ENCODE measurements at places on chromosomes 2 and 18. TPM values are rescaled to one million over a fixed set of nuclear protein-coding genes. Genes with fewer than 3 reads are reported as not detected.

- no peak for DNase-seq
Observed at GRCh38 chr2:236440110-236440881, 129.3 kb upstream of the ACKR3 start.

GRCh38 chr2:29066271-29066860 is 8.0 kb downstream of the PCARE start:
- DNase-seq: no peak

GRCh38 chr2:97988722-97989121 is 7.0 kb downstream of the TMEM131 start:
- DNase-seq: no peak

DNA sequence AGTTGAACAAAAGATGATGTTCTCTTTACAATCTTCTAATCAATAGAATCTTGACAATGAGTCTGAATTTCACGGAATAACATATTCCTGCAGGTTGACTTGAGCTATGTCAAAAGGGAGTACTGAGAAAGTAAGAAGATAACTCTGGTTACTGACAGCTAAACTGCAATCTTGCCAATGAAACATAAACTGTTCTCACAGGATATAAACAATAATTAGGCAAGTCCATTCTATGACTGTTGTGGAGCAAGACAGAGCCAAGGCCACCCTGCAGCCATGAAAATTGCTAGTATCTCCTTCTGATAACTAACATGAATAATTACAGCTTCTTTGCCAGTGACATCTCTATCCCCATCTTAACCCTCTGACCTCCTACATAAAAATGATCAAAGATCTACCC is 6.3 kb upstream of the RPRD1A start:
- no peak for DNase-seq

GRCh38 chr2:219120082-219120481 is 40.5 kb downstream of the NHEJ1 start:
- no peak for DNase-seq

DNA sequence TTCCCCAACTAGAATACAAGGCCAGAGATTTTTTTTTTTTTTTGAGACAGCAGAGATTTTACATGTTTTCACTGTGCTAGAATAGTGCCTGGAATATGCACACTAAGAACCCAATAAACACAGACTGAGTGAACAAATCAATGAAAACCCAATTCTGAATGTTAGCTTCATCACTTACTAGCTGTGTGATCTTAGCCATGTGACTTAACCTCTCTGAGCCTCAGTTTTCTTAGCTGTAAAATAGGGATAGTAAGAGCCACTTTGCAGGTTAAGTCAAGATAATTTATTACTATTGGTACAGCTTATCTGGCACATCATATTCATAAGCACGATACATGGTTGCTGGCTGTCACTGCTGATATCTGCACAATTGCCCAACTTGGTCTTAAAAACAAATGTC is 140.6 kb downstream of the EN1 start:
- no peak for DNase-seq

The LIMS3 gene
- polyA plus RNA-seq: 2.7 TPM

DNA sequence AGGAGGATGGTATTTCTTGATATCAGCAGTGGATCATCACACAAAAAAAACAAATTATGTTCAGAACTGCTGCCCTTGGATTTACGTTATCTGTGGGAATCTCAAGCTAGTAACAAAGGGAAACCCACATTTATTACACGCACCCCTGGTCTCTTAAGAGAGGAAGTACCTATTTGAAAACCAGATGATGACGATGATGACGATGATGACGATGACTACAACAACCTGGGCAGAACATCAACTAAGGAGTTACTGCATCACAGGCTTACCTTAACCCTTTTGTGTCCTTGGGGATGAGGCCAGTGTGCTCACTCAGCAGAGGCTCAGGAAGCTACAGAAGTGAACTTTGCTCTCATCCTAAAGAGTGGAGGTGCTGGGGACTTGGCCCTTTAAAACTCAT is 169.4 kb downstream of the FSHR start:
- DNase-seq: no peak

GRCh38 chr2:100800915-100801314 is 19.0 kb upstream of the NPAS2 start:
- no peak for DNase-seq

The CDKL4 gene
- not detected for polyA plus RNA-seq

- no peak for DNase-seq
Observed at GRCh38 chr2:7686016-7686385, 768.8 kb downstream of the RNF144A start.

The ICOS gene
- polyA plus RNA-seq: 0.04 TPM

DNA sequence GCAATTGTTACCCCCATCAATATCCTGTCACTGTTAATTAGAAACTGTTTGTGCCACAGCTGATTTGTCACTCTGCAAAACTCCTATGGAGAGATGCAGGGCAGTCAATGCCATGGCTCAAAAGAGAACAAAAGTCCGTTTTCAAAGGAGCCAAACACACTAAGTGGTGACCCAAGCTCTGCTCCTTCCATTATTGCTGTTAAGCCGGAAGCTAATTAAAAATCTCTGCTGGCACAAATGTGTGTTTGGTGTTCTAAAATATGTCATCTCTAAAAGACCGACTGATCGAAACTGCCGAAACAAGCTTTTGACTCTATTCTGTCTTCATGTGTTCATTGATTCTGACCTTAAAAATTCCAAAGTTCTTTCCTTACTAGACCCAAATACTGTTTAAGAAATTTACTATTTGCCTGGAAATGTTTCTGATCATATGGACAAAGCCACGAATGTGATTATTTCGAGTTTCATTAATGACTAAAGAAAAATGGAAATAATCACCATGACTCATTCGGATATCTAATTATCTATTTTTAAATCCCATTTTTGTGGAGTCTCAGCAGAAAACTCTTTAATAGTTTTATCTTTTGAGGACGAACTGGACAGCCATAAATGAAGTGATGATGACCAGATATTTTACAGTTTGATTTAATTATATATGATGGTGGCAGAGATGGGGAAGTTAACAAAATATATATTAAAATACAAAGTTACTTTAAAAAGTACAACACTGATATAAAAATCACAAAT is 287.6 kb downstream of the SOCS6 start:
- no peak for DNase-seq

- no peak for DNase-seq
Observed at GRCh38 chr2:111936881-111937280, 38.5 kb downstream of the MERTK start.

DNA sequence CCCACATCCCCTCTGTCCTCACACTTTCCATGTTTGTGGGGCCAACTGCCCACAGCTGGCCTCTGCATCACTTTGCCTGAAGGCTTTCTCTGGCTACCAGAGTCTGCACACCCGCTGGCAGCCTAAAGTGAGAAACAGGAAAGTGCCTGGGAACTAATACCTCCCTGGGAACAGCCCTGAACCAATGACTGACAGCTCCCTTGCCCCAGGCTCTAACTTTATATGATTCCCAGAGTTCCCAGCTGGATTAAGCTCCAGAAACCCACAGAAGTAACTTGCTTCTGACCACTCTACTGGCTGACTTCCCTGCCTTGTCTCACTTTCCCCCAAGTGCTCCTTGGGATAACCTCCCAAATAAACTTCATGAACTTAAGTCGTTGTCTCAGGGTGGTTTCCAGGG is 159.6 kb upstream of the LMAN1 start:
- no peak for DNase-seq

- no peak for DNase-seq
Observed at GRCh38 chr2:233280114-233280693, 27.4 kb upstream of the SAG start.

GRCh38 chr2:55408098-55408882 is 11.4 kb downstream of the CCDC88A start:
- DNase-seq: no peak

GRCh38 chr2:72037261-72037666 is 110.4 kb downstream of the CYP26B1 start:
- no peak for DNase-seq

DNA sequence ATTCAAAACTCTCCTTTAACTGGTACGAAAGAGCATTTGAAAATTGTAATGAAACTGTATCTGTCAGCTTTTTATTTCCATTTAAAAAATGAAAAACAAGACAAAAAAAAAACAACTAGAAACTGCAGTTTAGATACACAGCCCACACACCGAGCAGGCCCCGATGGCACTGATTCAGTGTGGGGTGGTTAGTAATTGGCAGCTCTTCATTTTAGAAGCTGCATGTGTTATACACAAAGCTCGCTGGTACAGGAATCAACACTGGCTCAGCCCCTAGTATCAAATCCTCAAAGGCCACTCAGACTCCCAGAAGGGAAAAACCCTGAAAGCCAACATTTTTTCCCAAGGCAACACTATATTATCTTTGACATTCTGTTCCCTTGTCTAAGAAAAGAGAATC is 30.5 kb upstream of the RMDN2 start:
- no peak for DNase-seq

DNA sequence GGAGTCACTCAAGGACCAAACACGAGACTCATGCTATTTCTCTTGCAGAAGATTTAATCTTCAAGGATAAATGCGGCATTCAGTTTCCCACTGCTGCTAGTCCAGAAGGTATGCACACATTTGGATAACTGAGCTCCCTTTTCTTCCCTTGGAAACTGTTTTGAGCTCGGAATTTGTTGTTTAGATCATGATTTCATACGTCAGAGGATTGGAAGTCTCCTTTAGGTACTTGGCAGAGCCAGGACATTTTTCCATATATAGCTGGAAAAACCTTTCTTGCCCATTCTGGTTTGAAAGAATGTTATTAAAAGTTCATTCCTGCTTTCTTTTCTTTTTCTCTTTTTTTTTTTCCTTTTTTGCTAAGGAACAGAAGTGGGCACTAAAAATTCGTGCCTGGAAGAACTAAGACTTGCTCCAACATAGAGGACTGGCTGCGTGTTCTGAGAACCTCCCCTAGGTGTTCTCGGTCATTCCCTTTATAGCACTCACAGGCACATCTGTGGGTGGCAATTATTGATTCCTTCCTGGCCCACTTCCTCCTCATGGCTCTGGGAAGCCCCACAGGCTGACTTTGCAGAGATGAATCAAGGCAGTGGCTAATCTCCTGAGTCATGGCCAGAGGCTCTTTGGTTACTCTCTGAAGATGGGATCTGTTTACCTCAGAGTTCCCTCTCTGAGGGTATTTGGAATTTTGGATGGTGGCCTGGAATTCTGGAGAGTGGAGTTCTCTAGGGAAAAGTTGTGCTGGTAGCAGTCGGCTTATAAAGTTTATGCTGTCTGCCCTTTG is 104.8 kb downstream of the PLCL1 start:
- DNase-seq: no peak

- DNase-seq: no peak
Observed at GRCh38 chr2:148533004-148533403, 111.5 kb upstream of the EPC2 start.

DNA sequence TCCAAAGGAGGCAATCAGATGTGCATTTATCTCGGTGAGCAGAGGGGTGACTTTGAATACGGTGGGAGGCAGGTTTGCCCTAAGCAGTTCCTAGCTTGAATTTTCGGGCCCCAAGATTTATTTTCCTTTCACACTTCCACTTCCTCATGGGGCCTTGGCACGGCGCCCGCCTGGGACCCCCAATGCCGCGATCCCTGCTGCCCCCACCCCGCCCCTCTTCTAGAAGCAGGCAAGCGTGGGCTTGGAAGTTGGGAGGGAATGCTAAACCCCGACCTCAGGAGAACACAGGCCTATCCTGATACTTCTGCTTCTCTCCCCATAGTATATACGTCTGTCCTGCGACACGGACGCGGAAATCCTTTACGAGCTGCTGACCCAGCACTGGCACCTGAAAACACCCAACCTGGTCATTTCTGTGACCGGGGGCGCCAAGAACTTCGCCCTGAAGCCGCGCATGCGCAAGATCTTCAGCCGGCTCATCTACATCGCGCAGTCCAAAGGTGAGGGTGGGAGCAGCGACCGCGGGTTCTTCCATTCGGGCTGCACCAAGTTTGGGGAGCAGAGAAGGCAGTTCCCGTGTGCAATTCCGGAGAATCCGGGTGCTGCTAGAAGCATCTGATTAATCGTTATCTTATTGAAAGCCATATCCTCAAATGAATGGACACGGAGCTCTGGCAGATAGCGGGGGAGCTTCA is 21.6 kb downstream of the TRPM8 start:
- no peak for DNase-seq

DNA sequence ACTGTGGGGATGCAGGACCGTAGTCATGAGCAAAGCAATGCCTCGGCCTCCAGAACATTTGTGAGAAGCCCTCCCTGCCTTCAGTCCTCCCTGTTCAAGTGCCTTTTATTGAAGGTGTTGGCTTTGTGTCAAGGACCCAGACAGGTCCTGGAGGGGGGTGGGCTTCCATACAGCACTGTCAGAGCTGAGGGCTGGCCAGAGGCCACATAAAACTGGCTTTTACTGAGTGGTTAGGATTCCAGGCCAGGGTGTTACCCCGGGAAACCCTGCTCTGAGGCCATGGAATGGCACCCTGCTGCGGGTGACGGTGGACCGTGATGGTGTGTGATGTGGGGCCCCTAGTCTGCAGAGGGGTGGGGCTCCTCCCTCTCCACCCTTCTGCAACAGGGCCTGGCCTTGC is 41.6 kb downstream of the TOGARAM2 start:
- no peak for DNase-seq

GRCh38 chr2:197835293-197835692 is 30.9 kb downstream of the PLCL1 start:
- no peak for DNase-seq

- DNase-seq: no peak
Observed at GRCh38 chr2:43008388-43008787, 216.0 kb upstream of the HAAO start.

GRCh38 chr2:127164761-127165538 is 55.1 kb downstream of the CYP27C1 start:
- no peak for DNase-seq

The SERPINB11 gene
- not detected for polyA plus RNA-seq

The ABCA12 gene
- polyA plus RNA-seq: not detected

Measured in heart left ventricle (tissue), 16 donors.